Midbrain (tissue), 1 donor: ENCODE measurements at places on chromosomes 12 and 14.

- no peak for DNase-seq
These were observed 21.8 kb upstream of the RNU6-8 start for GRCh38 chr14:32224737-32225377.

DNA sequence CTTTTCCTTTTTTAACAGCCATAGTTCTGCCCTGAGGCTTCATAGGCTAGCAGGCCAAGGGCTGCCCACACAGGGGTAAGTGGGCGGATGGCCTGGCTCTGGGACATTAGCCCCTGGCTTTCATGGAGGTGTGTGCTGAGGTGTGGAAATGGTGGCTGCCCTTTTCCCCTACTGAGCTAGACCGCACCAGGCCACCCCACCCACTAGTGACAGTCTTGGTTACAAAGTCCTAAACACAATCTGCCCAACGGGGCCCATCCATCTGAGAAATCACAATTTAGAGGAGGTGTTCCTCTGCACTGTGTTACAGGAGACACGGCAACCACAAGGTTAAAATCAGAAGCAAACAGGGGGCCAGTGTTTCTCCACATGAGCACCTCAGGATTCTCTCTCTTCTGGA is 35.6 kb downstream of the APPL2 start:
- no peak for DNase-seq

GRCh38 chr12:53062011-53062961 is 12.4 kb downstream of the TNS2 start:
- no peak for DNase-seq

GRCh38 chr14:98173305-98173704 is 1098.7 kb downstream of the BCL11B start:
- DNase-seq = no peak

GRCh38 chr14:50471838-50472465 is 60.4 kb downstream of the MAP4K5 start:
- no peak for DNase-seq

GRCh38 chr12:49798248-49798647 is 30.0 kb downstream of the NCKAP5L start:
- DNase-seq = no peak

DNA sequence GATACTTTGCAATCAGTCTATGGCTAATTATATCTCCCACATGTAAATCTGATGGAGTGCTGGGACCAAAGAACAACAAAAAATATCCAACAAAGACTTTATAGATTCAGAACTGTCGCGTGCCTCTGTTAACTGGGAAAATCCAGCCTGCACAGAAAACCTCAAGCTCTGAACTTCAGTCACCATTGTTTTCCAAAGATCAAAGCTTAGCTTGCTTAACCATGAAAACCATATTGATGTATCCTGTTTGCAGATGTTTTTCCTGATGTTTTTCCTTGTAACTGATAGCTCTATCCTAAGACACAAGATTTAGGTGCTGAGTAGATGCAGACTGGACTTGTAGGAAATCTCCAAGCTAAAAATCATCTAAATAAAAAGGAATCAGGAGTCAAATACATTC is 163.7 kb downstream of the GXYLT1 start:
- DNase-seq = no peak

DNA sequence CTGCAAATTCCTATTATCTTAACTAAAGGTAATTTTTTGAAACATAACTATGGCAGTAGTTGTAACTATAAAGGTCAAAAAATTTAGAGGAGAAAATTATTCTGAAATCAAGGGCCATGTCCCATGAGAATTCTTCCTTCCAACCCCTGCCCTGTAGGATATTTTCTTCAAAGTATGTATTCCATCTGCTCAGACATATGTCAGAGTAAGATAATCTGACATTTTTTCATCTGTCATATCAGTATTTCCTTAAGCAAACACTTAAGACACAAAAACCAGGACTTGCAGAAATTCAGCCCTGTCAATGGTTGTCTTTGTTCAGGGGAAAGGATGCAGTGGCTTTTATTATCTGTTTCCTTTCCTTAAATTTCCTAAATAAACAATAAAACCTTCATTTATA is 36.3 kb downstream of the ACSS3 start:
- no peak for DNase-seq

- DNase-seq = no peak
These were observed 56.9 kb downstream of the MAP4K5 start for GRCh38 chr14:50475460-50475859.

GRCh38 chr14:81418057-81418790 is 18.1 kb upstream of the STON2 start:
- no peak for DNase-seq

DNA sequence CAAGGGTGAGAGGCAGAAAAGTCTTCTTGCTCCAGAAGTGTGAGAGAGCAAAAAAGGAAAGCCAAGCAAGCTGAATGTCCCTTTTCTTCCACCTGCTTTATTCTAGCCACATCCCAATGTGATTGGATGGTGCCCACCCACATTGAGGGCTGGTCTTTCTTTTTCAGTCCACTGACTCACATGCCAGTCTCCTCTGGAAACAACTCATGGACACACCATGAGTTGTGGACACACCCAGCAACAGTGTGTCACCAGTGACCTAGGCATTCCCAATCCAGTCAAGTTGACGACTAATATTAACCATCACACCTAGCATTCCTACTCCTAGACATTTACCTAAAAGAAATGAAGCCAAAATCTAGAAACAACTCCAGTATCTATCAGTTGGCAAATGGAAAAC is 7.2 kb upstream of the DICER1 start:
- no peak for DNase-seq

DNA sequence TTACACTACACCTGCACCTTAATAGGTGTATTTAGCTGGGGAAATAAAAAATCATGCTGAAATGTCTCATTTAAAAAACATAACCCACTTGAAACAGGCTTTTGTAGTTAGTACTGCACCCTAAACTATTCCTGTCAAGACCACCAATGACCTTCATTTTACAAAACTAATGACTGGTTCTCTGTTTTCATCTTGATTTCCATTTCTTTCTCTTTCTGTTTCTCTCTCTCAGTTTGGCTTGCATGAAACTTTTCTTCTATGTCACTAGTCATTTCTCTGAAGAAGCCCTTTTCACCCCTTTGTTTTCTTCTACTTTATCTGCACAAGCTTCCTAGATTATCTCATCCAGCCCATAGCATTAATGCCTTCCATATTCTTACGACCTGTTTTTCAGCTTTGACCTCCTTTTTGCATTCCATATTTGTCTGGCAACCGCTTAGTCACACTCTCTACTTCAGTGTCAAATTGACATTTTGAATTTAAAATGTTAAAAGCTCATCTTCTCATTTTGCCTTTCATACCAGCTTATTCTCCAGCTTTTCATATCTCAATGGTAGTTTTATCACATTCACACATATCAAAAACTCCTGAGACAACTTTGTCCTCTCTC is 32.7 kb upstream of the KLRF1 start:
- DNase-seq = no peak

DNA sequence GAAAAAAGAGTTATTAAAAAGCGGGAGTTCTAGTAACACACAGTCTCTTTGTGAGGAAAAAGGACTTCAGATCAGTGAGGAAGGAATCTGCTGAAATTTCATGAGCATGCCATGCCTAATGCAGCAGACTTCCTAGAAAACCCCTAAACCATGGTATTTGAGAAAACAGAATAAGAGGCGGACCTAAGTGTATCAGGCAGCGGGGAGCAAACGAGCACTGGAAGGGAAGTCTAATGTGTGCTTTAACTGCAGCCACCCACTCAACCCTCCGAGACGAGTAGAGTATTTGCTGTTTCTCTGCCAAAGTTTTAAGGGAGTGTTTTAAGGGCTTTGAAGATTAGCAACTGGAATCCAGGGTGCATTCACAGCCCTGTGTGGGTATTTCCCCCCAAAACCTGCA is 36.5 kb downstream of the ACADS start:
- no peak for DNase-seq

- no peak for DNase-seq
These were observed 36.6 kb downstream of the SENP1 start for GRCh38 chr12:48069241-48069640.

DNA sequence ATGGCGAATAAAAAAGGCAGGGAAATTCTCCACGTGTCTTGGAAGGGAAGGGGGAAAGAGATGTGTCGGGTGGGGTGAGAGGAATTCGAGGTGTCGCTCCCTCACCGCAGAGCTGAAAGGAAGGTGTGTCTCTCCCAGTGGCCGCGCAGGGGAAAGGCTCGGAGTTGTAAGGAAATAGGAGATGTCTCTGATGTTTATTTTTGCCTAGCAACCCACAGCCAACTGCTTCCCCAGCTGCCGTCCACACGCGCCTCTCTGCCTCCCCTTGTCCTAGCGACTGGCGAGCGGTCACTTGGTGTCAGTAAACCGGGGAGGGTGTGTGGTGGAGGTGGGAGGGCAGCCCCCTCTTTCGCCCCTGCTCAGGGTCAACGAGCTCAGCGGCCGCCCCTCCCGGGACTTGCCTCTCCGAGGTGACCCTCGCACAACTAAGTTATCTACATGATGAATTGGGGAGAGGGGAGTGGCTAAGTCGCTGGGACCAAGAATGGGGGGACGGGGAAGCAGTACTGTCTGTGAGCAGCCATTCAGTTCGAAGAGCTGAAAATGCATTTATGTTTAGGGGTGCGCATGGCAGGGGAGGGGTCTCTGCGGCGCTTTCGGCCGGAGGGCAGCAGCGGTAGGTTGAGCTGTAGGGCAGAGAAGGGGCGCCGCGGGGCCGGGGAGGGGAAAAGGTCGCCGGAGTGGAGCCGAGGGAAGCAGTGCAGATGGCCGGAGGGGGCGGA is 585 bp upstream of the DYRK2 start:
- peak; percentile 51 for DNase-seq

GRCh38 chr12:79424109-79424721 is 266.5 kb downstream of the PAWR start:
- no peak for DNase-seq

DNA sequence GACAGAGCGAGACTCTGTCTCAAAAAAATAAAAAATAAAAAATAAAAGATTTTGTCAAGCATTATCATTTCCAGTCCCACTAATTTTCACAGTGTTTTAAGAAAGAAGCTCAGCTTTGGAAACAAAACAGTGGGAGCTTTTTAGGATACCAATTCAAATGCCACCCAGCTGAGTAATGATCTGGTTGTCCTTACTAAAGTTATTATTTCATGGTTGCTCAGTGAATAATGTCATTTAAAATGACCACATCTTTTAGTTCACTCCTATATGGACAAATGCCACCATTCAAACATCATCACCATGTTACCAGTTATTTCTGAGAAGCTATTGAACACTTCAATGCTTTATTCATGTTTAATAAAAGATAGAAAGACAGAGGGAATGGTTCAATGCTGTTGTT is 365.0 kb downstream of the CCER1 start:
- DNase-seq = no peak

- DNase-seq = no peak
These were observed at the start of gene CCDC85C for GRCh38 chr14:99603471-99604277. Gene CCDC85C (minus strand): TSS chr14:99604207. CDS start chr14:99603959, 248 bp downstream.

DNA sequence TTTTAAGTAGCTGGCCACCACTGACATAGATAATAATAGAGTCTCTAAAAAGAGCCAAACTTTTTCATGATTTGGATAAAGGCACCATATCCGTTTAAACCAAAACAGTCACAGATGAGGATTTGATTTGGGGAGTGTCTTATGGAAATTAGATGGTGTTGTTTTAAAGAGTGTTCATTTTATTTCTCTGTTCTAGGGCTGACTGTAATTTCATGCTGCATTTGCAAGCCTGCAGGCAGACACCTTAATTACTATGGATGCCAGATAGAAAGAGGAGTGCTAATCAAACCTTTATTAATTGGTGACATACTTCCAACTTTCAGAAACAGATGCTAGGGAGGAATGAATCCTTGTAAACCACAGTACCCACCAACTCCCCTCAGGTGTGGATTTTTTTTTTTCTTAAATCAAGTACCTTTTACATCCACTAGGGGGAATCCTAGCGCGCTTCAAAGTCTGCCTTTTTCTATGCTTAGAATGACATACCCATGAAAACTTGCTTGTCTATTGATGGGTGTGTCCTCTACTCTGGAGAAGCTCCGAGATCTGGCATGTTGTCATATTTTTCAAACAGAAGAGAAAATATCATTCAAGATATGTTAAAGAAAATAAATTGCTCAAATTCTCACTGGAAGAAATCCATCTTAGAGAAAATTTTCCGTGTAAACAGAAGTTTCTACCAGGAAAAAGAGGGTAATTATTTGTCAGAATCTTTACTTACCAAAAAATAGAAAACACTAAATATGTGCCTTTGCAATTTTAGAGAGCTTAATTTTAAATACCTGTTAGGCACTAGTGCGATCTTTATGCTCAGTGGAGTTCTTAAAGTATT is 14.2 kb upstream of the PLXNC1 start:
- peak; percentile 29 for DNase-seq

GRCh38 chr12:131380220-131380964 is 330.5 kb upstream of the SFSWAP start:
- no peak for DNase-seq

GRCh38 chr12:120159509-120160237 is 34.8 kb downstream of the GCN1 start:
- DNase-seq = no peak

DNA sequence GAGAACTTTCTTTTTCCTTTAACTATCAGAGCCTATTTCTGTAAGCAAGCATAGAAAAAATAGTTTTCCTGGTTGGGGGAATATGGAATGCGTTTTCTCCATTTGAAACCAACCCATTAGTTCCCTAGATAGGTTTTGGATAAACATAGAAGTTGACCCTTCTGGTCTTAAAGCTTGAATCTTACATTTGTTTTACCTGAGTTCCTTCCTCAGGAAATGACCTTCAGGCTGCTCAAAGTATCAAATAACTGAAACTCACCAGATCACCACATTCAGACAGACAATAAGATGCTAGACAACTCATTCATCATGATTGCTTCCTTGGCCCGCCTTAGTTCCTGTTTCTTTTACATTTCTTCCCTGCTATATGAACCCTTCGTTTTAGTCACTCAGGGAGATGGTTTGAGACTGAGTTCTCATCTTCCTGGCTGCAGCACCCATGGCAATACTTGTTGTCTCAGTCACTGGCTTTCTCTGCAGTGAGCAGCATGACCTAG is 52.2 kb downstream of the LRP6 start:
- DNase-seq = no peak

- no peak for DNase-seq
These were observed 31.5 kb downstream of the MEG3 start for GRCh38 chr14:100857233-100857922.

GRCh38 chr12:69042970-69043369 is 110.0 kb upstream of the CPM start:
- DNase-seq = no peak

DNA sequence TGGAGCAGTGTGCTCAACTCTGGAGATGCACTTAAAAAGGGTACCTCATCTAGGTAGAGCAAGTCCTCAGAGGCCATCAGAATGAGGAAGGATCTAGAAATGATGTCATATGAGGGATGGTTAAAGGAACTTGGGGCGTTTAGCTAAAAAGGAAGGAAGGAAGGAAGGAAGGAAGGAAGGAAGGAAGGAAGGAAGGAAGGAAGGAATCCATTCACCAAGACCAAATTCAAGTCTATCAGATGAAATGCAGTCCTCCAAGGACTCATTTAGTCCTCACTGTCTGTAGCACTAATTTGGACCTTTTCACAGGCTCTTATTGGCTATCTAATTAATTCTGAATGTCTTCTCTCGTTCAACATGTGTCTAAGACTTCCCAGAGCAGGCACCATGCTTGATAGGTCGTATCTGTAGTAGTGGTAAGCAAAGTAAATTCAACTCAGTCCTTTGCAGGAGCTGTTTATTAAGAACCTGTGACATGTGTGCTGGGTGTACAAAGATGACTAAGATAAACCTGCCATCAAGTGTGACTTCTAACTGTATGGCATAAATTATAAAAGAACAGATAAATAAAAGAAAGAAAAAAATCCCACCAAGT is 63.5 kb downstream of the LLPH start:
- no peak for DNase-seq
